NCI-H226 (cell line): ENCODE measurements at places on chromosomes 3 and 15.

DNA sequence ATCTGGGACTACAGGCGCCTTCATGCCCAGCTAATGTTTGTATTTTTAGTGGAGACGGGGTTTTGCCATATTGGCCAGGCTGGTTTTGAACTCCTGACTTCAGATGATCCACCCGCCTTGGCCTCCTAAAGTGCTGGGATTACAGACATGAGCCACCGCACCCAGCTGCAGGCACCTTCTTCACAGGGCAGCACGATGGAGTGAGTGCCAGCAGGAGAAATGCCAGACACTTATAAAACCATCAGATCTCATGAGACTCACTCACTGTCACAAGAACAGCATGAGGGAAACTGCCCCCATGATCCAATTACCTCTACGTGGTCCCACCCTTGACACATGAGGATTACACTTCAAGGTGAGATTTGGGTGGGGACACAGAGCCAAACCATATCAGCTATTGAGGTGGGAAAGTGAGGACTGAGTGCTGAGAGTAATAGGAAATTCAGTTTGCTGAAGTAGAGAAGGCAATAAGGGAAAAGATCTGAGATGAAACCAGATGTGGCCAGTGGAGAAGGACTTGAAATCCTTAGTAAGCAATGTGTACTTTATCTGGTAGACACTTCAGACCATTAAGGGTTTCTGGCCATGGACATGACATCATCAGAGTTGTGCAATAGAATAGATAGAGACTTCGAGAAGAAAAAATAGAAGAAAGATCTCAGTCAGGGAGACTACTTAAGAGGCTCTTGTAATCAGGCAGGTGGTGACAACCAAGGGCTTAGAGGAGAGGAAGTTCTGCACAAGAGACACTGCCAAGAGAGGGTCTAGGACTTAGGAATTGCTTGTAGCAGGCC, 18.1 kb upstream of the ATP13A5 start:
- no peak for DNase-seq

- no peak for DNase-seq
Observed at GRCh38 chr3:108388136-108389132, 92.1 kb downstream of the HHLA2 start.

GRCh38 chr3:129039271-129040038, 21.1 kb upstream of the GP9 start:
- DNase-seq, result no peak

DNA sequence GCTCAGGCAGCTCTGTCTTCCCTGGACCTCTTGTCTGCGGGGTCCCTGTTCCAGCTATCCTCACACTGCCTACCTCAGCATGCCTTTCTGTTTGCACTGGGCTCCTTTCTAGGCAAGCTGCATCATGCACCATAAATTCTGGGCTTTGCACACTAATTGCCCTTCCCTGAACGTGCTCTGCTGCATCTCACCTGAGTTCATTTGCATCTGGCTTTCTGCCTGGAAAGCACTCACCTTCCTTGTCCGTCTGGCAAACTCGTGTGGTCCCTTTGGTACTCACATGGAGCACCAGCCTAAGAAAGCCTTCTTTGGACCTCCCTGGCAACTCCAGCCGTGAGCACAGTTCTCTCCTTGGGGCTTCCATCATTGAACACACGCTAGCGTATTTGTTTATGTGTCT, 365.6 kb downstream of the SV2B start:
- no peak for DNase-seq

- no peak for DNase-seq
Observed at GRCh38 chr3:2908693-2909351, 201.4 kb downstream of the IL5RA start.

DNA sequence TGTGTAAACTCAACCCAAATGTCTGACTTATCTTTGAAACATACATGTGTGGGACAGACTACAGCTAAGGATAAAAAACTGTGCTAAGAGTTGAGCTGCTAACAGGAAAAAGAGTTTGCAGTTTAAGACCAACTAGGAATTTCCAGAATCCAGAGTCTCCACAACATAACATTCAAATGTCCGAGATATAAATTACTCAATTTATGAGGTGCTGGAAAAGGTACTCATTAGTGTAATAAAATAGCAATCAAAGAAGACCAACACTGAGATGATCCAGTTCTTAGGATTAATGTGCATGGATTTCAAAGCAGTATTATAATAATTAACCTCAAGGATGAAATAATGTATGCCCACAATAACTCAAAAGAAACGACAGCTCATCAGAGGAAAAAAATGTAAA, 426.5 kb upstream of the KCNMB2 start:
- no peak for DNase-seq

- no peak for DNase-seq
Observed at GRCh38 chr3:76824658-76825240, 215.2 kb upstream of the ROBO2 start.
